ENCODE measurements at places on chromosomes 13 and 19.

DNA sequence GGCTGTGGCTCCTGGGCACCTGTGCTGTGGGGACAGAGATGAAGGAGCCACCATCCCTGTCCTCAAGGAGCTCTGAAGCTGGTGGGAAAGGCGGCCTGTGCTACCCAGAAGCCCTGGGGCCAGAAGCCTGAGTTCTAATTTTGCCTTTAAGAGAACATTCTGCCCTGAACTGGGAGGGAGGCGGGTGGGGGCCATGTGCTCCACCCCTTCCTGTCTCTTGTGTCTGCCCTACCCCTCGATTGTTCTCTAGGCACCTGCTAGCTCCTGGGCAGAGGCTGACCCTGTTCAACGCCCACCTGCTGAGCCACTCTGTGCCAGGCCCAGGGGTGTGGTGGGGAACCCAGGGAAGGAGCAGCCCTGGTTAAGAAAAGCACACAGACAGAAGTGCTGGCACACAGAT lies 5.9 kb downstream of the TRAPPC6A start:
- DNase-seq: no peak

DNA sequence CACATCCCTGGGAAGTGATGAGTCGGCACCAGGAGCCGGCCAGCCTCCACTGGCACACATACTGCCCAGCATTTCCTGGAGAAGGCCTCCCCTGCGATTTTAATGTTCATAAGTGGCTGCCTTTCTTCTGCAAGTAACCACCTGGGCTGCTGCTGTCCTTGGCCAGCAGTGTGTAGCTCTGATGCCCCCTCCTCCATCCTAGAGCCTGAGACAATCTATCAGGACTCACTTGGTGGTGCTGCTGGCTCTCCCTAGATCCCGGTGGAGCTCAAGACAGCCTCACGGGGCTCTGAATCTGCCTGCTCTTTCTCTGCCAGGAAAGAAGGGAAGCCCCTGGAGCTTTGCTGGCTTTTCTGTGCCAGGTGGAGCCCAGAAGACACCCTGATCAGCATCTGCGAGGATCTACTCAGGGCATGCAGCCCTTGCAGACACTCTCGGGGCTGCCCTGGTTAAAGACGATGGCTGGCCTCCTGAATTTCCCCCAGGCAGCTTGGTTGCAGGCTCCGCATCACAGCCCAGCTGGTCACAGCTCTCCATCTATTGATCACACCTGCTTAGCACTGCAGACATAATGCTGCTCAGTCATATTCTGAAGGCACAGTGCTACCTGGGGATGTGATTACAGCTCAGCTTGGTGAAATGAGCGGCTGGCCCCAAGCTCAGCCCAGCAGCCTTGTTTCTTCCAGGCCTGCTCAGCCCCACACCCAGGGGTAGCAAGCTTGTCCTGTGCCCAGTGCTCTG lies 122.3 kb downstream of the ZDHHC20 start:
- no peak for DNase-seq

DNA sequence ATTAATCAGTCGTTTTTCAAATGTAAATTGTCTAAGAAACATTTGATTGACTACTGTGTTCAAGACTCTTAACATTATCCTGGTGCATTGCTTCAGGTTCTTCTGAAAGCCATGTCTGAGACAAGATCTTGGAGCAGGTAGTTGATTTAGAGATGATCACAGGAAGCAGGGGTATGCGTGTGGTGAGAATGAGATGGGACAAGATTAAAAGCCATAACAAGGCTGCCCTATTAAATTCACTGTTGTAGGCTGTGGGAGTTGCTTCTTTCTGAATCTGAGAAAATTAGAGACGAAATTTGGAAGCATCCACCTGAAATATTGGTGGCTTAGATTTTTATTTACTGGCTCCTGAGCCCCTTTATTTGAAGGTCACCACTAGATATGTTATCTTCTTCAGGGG lies 687.4 kb upstream of the SLITRK6 start:
- DNase-seq: no peak

GRCh38 chr19:57887195-57887941 lies 1.5 kb downstream of the ZNF814 start:
- peak; percentile 49 for DNase-seq

GRCh38 chr13:42478531-42479156 lies 95.3 kb upstream of the TNFSF11 start:
- DNase-seq: peak; percentile 50

GRCh38 chr19:752652-753517 lies 2.0 kb downstream of the MISP start:
- DNase-seq: peak; percentile 66

DNA sequence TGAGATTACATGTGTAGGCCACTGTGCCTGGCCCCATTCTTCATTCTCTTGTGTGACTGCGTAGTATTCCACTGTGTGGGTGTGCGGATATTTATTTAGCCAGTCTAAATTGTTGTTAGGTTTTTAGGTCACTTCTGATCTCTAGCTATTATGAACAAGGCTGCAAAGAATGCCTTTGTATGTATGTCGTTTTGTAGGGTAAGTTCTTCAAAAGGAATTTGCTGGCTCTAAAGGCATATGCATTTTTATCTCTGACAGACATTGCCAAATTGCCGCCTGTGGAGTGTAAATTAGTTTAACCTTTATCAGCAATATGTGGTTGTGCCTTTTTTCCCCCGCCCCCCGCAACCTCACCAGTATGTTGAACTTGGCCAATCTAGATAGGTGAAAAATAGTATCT lies 30.3 kb upstream of the EHD2 start:
- no peak for DNase-seq

DNA sequence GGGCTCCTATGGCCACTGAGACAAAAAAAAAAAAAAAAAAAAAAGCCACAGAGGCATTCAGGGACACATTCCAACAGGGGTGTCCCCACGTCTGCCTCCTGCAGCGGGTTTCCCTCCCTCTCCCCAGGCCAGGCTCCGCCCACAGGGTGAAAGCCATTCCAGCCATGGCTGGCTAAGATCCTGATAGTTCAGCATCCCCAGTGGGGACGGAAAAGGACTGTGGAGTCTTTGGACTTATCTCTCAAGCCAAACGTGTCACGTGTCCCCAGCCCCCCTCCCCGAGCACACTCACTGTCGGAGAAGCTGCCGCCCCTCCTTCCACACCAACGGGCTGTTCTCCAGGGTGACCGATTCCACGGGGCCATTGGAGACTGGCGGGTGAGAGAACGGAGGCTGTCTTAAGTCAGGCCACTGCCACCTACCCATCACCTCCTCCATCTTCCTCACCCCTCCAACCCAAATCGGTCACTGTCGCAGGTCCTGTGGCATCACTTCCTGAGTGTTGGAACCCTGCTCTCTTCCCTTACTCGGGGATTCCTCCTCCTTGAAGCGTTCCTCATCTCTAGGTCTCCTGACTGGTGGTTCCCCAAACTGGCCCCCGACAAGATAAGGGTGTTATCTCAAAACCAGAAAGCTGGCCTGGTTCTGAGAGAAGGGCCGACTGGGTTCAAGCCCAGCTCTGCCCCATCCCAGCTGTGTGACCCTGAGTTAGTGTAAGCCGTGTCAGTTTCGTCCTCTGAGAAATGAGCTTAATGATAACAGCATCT lies 9.1 kb upstream of the FKRP start:
- peak; percentile 69 for DNase-seq

- no peak for DNase-seq
Observed at GRCh38 chr13:27952876-27953675, 16.0 kb downstream of the CDX2 start.

DNA sequence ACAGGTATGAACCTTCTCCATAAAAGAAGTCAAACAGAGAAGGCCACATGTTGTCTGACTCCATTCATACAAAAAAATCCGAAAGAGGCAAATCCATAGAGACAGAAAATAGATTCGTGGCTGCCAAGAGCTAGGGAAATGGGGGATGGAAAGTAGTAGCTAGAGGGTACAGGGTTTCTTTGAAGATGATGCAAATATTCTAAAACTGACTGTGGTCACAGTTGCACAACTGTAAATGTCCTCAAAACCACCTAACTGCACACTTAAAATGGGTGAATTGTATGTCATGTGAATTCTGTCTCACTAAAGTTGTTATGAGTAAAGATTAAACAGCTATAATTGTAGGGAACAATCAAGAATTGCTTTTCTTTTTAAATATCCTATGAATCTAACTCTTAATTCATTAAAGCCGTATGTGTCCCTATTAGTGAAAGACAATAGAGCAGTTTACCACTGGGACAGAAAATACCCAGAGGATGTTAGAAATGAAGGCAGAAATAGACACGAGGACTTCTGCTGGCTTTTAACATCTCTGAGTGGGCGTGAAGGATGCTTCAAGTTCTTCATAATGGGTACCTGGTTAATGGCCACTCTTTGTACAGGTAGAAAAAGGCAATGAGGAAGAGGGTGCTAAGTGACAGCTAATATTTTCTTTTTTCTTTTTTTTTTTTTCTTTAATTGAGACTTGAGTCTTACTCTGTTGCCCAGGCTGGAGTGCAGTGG lies 21.2 kb downstream of the INSR start:
- no peak for DNase-seq

DNA sequence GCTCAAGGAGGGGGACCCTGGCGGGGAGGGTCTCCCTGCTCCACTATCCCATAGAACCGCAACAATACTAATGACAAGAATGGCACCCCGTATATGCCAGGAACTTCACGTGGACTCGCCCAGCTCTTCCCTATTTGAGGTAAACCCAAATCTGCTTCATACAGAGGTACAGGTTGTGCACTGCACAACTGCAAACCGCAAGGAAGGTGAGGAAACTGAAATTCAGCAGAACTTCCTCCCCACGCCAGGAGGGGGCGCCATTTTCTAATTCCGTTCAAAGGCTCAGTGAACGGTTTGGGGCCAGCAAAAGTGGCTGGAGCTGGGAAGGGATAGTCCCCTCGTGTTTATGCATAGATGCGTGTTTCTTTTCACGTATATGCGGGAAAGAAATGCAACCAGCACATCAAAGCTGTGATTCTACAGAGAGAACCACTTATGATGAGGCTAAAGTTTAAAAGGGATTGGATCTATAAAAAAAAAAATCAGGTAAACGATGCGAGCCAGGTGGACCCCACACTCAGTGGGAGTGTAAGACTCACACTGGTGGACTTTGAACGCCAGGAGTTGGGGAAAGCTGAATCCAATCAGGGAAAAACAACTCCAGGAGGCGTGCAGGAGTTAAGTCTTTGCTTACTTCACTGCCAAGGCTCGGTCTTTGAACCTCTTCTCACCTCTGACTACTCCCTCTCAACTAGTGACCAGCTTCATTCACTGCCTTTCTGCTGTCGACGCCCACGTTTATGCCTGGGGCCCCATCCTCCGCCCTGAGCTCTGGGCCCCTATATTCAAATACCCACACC lies 20.3 kb downstream of the C19orf81 start:
- peak; percentile 76 for DNase-seq
